ENCODE measurements at places on chromosomes 4 and X. TPM values are rescaled to one million over a fixed set of nuclear protein-coding genes. Genes with fewer than 3 reads are reported as not detected.

- DNase-seq = no peak
Observed at GRCh38 chrX:2664502-2664901, 26.6 kb upstream of the CD99 start.

PAK3 gene
- 0.20 TPM for polyA plus RNA-seq

ESX1 gene
- polyA plus RNA-seq = not detected

OTUD6A gene
- not detected for polyA plus RNA-seq

- no peak for DNase-seq
Observed at GRCh38 chr4:172809319-172809718, 359.3 kb upstream of the GALNT7 start.

GRCh38 chrX:33339219-33339618 lies 127.9 kb upstream of the DMD start:
- DNase-seq = no peak
